PC-9 (cell line): ENCODE measurements at places on chromosomes 3 and 15. TPM values are rescaled to one million over a fixed set of nuclear protein-coding genes. Genes with fewer than 3 reads are reported as not detected.

DNA sequence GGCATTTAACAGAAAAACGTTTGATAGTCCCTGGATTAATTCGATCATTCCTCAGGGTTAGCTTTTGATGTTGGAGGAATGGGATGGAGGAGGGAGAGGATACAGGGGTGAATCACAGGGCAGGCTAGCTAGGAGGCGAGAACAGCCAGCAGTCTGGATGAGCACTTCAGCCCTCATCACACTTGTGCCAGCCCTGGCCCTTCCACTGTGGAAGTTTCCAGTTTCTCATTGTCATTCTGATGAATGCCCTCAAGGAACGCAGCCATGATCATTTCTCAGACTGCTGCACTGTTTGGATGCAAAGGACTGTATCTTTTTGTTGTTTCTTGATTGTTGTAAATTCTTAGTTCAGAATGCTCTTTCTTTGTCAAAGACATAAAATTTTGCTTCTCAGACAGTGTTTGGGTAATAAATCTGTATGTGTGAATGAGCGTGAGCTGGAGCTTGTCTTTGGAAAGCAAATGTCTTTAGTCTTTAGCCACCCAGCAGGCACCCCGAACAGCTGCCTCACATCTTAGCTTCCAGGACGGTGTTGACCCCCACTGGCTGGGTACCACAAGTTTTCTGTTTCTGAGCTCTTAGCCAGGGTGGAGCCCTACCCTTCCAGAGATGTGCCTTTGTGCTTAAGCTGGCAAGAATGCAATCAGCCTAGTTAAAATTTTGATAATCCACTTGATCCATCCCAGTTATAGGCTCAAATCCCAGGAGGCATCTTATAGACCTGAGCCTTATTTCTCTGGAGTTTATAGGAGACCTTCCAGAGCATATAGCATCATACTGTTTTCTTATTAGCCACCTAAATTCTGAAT is 121.1 kb downstream of the PDCD6IP start:
- DNase-seq = no peak

Gene TRPM7
- total RNA-seq = 33.6 and 40.3 TPM in 2 replicates

Gene SLC22A13
- 0.40 and 0.44 TPM in 2 replicates for total RNA-seq

DNA sequence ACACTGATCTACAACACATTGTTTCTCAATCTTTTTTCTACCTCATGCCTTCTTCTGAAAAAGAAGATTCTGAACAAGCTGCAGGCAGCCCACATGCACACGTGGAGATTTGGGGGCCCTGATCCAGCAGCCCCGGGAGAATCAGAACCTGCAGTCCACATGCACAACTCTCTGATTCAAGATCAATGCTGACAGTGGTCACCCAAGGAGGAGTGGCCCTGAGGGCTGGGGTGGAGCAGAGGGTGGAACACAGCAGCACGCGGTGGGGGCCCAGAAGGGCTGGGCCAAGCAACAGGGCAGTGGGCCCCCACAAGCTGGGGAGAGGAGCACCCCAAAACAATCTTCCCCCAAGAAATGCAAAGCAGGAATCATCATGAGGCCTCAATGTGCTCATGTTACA is 202.1 kb upstream of the NSMCE3 start:
- DNase-seq = no peak

DNA sequence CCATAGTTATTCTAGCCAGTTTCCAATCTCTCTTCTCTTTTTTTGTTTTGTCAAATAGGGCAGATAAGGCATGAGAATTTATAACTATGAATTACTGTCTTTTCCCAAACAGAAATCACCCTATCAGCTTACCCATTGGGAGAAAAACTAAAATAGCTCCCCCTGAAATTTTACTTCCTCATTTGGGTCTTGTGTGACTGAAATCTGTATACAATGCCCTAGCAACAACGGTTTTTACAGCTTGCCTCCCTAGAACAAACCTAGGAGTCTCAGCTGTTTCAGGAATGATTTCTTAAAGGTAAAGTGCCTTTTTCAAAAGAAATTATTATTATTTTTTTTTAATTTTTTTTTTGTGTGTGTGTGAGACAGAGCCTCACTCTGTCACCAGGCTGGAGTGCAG is 56.8 kb downstream of the CD86 start:
- DNase-seq = no peak

DNA sequence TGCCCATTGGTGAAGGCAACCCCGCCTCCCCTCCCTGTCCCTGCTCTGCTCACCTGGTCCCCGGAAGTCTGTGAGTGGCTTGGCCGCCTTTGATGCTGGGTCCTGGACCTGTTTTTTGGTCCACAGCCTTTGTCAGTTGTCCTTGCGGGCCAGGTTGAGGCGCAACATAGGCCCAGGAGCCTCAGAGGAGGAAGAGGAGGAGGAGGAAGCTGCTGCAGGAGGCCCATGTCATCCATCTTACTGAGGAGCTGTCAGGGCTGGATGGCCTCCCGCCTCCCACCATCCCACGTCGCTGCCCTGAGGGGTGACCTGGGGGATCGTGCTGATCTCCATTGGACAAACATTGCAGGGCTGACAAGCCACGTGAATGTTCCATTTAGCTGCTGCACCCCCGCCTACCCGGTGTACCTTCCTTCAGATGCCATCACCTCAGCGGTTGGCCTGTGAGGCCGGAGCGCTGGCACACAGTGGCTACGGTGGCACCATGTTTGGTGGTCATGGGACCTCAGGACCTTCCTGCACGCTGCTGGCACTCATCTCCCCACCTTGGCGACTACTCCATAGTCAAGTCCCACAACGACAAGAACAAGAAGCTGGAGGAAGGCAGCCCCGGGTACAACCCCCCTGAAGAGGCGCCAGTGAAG is 106.3 kb downstream of the SMAD6 start:
- no peak for DNase-seq

GRCh38 chr3:195203606-195204005 is 67.4 kb downstream of the XXYLT1 start:
- no peak for DNase-seq

Gene KAT2B
- 2.5 and 3.2 TPM in 2 replicates for total RNA-seq

Gene STAC
- total RNA-seq = 14.7 and 17.6 TPM in 2 replicates

Gene MGA
- 31.8 and 38.5 TPM in 2 replicates for total RNA-seq
